ENCODE measurements at places on chromosomes 2 and 18.
A peak's percentile ranks its signal among the peaks of the same experiment; 100 is the strongest.

DNA sequence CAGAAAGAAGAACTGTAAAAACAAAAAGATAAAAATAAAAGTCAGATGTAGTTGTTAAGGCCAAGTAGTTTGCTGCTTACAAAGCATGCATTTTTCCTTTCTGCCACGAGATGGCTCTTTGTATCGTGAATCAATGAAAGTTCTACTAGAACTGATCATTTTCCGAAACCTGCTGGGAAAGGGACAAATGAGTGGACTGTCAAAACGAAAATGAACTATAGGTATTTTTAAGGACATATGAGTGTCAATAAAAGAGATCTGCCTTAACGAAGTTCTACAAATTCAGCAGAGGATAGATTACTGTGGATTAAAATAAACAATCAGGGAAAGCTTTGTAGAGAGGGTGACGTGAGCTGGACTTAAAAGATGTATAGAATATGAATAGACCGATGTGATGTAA lies 15.0 kb upstream of the ELOA2 start:
- DNase-seq = peak; percentile 27

GRCh38 chr2:33342705-33343104 lies 133.7 kb upstream of the RASGRP3 start:
- no peak for DNase-seq

- no peak for DNase-seq
Measured at GRCh38 chr2:203693242-203693879, 13.1 kb upstream of the CD28 start.

- DNase-seq = no peak
Measured at GRCh38 chr2:156189584-156189983, 142.9 kb downstream of the NR4A2 start.

GRCh38 chr2:195342061-195342460 lies 315.0 kb upstream of the SLC39A10 start:
- DNase-seq = no peak

DNA sequence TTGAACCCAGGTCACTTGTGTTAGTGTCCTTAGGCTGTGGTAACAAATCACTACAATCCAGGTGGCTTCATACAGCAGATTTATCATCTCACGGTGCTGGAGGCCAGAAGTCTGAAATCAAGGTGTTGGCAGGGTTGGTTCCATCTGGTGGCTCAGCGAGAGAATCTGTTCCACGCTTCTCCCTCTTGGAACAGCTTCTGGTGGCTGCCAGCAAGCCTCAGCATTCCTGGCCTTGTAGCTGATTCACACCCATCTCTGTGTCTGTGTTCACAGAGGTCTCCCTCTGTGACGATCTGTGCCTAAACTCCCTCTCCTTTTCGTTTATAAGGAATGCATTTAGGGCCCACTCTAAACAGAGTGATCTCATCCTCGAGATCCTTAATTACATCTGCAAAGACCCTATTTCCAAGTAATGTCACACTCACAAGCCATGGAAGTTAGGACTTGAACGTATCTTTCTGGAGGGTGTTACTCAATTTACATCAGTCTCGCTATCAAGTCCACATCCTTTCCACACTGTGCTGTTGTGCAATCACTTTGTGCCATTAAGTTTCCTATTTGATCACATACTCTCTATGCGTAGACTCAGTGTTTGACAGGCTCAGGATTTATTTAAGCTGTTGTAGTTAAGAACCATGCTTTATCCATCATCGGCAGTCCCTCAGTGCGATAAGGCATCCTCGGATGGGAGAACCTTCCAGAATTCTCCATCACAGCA lies 164.4 kb downstream of the SOCS6 start:
- no peak for DNase-seq

- DNase-seq = no peak
Measured at GRCh38 chr2:72367530-72368225, 220.0 kb upstream of the CYP26B1 start.

DNA sequence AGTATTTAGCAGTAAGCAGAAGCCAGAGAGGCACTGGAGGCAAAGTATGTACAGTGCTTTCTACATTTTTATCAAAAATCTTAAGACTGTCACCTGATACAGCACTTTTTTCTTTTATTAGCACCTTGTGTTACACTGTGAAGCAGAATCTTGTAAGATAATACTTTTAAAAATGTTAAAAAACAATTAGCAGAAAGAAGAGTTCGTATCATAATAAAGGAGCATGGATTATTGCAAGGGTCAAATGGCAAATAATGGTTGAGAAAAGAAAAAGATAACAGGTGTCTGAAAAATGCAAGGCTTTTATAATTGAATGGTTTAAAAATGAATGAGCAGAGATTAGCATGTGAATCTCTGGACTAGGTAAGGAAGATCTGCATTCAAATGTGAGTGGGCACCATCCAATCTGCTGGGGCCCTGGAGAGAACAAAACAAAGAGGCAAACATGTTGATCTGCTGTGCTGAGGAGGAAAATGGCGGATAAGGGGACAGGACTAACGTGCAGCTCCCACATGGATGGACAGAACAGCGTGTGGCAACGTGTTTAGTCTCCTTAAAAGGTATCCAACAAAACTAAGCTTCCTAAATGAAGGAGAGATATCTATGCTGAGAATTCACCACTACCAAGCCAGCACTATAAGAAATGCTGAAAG lies 9.5 kb downstream of the CEBPZOS start:
- no peak for DNase-seq

GRCh38 chr2:157853211-157853610 lies 22.9 kb downstream of the ACVR1 start:
- DNase-seq = no peak

DNA sequence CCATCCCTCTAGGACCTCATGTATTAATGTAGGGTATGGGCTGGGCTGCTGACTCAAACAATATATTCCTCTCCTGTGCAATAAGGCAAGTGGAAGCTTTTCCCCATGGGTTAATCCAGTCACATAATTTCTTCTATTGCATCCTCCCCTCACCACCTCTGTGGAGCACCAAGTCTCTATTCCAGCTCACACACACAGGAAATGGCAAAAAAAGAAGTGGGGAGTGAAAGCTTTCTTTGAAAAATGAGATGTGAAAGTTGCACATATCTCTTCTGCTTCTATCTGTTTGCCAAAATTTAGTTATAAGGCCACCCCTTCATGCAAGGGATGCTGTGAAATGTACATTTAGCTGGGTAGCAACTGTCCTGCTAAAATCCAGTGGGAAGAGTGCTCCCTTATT lies 121.3 kb downstream of the CDC42EP3 start:
- DNase-seq = no peak

DNA sequence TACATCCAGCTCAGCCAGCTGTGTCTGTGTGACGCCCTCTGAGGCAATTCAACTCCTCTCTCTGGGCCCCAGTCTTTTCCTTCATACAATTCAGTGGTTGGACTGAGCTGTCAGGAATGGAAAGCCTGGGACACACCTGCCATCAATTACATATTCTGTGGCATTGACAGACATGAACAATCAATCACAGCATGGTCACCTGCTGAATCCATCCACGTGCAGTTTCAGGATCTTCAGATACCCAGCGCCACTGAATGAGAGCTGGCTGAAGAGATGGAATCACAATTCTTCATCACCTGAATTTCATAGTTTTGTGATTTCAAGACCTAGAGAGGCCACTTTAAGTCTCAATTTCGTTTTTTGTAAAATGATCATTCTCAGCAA lies 5.1 kb downstream of the ADRA2B start:
- DNase-seq = no peak

- DNase-seq = no peak
Measured at GRCh38 chr2:107132070-107132469, 246.1 kb upstream of the ST6GAL2 start.

DNA sequence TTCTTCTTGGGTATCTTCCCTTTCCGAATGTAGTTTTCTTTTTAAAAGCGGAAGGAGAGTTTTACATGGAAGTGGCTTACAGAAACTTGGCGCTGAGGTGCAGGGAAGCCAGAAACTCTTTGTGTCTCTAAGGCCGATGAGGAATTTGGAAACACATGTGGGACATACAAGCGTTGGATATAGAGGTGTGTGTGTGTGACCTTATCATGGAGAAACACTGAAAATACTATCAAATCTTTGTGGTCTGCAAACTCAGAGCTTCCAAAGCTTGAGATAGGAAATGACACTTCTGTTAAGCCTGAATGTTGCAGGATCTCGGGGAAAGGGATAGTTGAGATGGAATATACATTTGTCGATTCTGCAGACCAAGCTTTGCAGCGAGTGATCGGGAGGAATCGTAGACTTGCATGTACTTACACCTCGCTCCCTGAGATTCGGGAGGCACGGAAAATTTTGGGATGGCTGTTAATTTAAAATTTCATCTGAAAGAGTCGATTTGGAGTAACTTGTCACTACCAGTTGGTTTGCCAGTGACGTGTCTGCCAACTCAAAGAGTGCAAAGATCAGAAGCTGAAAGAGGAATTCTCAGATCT lies 1.0 kb downstream of the NAB1 start:
- peak; percentile 30 for DNase-seq

DNA sequence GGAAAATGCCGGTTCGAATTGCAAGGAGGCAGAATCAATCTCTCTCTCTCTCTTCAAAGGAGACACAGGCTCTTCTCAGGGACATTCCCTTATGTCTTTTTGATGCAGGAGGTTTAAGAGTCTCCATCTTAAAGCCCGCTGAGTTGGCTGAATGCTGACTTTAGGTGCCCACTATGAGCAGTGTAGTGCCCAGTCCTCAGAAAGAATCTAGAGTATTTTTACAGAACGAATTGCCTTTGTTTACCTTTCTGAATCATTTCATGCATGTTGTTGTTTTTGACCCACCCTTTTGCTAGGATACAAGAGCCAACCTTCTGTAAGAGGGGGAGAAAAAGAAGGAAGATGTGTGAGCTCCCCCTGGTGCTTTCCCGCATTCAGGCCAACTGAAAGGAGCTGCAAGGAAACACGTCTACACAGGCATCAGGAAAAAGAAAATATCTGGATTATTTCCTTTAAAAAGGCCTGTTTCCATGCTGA lies 193.5 kb upstream of the TCF4 start:
- peak; percentile 80 for DNase-seq

DNA sequence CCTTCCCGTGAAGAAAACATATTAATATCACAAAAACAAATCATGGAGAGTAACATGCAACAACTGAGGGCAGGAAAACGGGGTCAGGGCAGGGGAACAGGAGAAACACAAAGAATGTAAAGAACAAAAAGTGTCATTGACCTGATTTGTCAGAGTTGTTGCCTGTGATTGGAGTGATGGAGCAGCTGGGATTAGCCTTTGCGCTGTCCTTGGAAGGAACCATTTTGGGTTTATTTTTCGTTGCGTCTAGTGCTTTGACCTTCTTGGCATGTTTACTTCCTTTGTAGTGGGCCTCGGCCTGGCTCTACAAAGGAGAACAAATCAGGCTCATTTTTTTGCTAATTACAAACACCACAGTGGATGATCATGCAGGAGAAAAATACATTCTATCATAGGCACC lies 218.5 kb upstream of the SESTD1 start:
- DNase-seq = no peak

- DNase-seq = no peak
Measured at GRCh38 chr2:91477731-91478672, 2786.5 kb downstream of the RPIA start.

DNA sequence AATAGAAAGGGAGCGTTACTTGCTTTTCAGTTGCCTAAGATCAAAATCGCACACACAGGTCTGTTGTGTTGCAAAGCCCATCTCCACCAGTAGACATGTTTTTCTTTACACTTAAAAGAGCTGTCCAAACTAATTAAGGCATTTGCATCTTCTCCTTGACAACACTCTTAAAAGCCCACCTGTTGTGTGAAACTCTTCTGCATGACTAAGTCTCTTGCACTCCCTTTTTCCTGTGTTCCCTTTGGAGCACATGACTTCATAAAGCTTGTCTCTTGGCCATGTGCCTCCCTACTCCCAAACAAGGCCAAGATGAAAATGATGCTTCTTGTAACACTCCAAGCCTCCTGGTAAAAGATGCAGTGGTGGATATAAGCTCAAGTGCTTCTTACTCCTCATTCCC lies 26.1 kb downstream of the PID1 start:
- no peak for DNase-seq

DNA sequence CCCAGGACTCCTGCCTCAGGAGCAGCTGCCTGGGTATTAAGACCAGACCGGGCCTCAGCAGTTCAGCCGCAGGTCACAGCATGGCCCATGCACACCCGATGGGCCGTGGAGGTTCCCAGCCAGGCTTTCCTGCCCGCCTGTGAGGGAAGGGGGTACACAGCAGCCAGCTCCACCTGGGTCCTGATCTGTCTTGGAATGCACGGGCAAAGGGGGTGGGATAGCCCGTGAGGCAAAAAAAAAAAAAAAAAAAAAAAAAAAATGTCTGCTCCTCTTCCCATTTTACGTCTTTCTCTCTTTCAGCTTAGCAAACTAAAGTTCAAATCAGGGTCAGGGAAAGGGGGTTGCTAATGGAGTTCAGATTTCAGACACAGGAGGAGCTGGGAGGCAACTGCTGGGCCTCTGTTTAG lies 385.2 kb downstream of the TNS1 start:
- no peak for DNase-seq

GRCh38 chr18:34592961-34593382 lies 117.1 kb upstream of the DTNA start:
- no peak for DNase-seq

GRCh38 chr2:110216803-110217202 lies 4.5 kb upstream of the MTLN start:
- no peak for DNase-seq

DNA sequence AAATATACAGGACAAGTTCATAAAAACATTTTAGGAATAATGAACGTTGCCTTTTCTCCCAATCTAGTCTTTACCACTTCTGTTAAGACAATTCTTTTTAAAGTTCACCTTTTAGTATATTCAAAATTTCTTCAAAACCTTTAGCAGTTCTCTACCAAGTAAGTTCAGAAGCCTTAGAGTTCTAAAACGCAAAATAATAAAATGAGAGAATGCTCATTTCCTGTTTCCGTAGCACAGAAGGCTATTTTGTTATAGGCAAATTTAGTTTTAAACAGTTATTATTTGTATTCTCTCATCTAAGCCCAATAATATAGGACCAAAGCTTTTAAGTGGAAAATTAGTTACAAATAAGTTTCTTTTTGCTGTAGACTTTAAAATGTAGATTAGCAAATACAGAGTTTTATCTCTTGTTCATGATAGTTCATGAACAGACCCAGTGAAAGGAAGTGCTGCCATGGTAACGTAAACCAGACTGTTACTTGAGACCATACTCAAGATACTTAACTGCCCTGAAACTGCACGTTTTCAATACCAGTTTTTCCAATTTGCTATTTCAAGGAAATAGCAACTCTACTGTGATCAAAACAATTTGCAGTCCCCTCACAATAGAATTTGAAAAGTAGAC lies 173.1 kb upstream of the STON1 start:
- DNase-seq = peak; percentile 20

GRCh38 chr18:54210463-54210862 lies 14.0 kb downstream of the MBD2 start:
- DNase-seq = no peak

DNA sequence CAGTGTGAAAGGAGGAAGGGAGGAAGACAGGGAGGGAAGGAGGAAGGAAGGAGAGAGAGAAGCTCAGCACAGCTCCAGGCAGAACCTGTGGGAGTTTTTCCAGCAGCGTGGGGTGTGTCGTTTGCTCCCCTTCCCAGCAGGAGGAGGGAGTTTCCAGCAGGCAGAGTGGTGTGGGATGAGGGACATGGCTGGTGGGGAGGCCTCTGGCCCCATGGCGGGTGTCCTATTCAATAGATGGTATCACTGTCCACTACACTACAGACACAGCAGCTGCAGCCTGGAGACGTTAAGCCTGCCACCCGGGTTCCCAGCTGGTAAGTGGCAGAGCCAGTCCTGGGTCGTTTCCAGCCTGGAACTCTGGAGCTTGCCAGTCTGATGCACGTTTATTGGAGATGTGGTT lies 44.7 kb downstream of the GLI2 start:
- no peak for DNase-seq
